Neuronal stem cell (in vitro differentiated cells): ENCODE measurements at places on chromosomes 4 and X.

DNA sequence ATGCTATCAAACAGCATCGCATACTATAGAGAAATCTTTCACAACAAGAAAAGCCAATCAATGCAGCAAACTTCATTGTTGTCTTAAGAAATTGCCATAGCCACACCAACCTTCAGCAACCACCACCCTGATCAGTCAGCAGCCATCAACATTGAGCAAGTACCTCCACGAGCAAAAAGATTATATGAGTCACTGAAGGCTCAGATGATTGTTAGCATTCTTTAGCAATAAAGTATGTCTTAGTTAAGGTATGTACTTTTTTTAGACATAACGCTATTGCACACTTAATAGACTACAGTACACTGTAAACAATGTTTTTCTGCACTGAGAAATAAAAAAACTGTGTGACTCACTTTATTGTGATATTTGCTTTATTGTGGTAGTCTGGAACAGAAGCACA is 37.8 kb upstream of the FUNDC1 start:
- no peak for DNase-seq

- DNase-seq, result no peak
These were observed 38.6 kb downstream of the MAGEB17 start for GRCh38 chrX:16205840-16206239.

DNA sequence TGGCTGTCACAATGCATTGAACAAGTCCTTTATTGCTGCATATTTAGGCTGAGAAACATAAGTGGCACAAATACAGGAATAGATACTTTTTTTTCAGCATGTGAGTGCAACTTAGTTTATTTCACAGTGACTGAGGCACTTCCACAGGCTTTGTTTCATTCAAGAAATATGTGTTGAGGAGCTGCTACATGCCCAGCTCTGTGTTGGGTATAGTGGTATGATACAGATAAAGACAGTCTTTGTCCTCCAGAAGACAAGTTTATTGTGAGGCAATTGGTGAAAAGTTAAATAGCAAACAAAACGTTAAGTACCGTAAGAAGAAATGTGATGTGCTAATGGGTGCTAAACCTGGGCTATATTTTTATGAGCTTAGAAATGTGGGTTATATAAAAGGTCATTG is 186.4 kb downstream of the SPRY1 start:
- no peak for DNase-seq

- DNase-seq, result no peak
These were observed 40.1 kb downstream of the USP46 start for GRCh38 chr4:52618795-52619590.

GRCh38 chr4:23957465-23957864 is 67.6 kb upstream of the PPARGC1A start:
- no peak for DNase-seq
